ENCODE measurements at places on chromosomes 7 and 10. TPM values are rescaled to one million over a fixed set of nuclear protein-coding genes. Genes with fewer than 3 reads are reported as not detected.

GRCh38 chr7:2151237-2151636, 81.5 kb downstream of the MAD1L1 start:
- DNase-seq, result no peak

GRCh38 chr10:96365571-96365970, 6.8 kb upstream of the OPALIN start:
- no peak for DNase-seq

DNA sequence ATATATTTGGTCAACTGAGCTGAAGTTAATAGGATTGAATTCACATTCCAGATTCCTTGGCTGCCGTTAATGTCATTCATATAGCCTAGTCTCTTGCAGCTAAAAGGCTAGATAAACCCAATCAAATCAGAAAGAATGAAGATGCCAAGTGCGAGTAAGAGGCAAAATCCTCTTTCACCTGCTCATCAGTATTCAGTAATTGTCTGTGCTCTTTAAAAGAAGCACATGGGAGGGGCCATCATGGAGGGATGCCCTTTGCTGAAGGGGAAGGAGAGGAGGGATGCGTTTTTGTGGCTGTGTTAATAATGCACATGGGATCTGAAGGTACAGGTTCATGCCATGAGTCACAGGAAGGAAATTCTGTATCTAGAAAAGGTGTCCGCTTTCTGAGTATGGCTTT, 232.2 kb downstream of the TMEM178B start:
- DNase-seq, result no peak

DNA sequence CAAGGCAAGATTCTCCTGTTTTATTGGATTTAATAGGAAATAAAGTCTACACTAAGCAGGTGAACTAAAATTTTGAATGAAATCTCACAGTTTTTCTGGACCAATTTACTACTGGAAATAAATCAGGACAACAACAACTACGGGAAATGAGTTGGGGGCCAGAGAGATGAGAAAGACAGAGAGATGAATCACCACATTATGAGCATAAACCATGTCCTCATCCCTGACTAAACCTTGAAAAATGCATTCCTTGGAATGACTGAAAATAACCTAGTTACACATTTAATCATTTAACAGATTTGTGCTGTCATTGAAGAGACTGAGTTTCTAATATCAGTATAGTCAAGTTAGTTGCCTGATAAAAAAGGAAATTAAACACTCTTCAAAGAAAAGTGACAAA, 608.4 kb upstream of the KCND2 start:
- DNase-seq, result no peak

GRCh38 chr7:121081327-121081936, 92.9 kb downstream of the CPED1 start:
- DNase-seq, result peak; percentile 44

DNA sequence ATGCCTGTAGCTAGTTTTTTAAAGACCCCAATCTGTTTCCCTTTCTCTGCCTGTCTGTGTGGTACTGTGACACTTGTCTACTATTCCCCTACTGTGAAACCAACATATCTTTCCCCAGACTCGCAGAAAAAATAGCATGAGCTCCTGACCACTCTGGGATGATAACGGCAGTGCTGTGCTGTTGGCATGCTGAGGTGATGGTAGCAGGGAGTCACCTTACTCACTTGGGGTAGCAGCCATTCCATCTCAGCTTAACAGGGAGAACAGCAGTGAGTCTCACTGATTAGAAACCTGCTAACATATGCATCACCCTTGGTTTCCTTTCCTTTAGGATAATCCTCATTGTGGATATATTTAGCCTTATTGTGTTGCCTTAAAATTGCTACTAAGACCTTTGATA, 469.6 kb upstream of the FZD8 start:
- no peak for DNase-seq

DNA sequence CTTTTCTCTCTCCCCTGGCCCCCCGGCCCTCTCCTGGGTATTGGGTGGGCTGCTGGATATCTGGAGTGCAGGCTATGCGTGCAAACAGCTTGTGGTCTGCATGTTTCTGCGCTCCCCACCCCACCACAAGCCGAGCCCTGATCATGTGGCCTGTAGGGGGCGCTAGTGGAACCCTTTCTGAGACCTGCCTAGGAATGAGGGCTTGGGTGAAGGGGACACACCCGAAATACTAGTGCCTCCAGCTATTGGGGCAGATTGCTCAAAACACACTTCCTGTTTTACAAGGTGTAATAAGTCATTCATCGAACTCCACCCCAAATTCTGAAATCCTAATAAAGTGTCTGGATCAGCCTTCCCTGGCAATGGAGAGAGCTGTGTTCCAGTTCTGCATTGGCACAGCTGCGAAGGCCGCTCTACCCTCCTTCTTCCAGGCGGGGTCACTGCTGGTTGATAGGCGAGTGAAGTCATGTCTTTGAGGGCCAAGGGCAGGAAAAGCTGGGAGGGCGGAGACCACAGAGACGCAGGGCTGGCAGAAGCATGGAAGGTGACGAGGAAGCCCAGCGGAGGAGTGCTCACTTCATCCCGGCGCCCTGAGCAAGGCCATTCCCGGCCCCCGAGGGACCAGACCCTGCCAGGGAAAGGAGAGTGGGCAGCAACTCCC, 19.8 kb upstream of the PRRT4 start:
- no peak for DNase-seq

GRCh38 chr10:63935705-63936104, 414.5 kb downstream of the REEP3 start:
- no peak for DNase-seq

GRCh38 chr7:1548944-1549343, 7.1 kb downstream of the TMEM184A start:
- DNase-seq, result no peak

- DNase-seq, result no peak
Measured at GRCh38 chr7:8354503-8354902, 78.9 kb upstream of the NXPH1 start.

GRCh38 chr7:4738711-4739527, 36.5 kb upstream of the AP5Z1 start:
- no peak for DNase-seq

GRCh38 chr7:32062150-32062549, 8.1 kb downstream of the PDE1C start:
- no peak for DNase-seq

GRCh38 chr7:124907490-124907889, 22.1 kb downstream of the POT1 start:
- no peak for DNase-seq

DNA sequence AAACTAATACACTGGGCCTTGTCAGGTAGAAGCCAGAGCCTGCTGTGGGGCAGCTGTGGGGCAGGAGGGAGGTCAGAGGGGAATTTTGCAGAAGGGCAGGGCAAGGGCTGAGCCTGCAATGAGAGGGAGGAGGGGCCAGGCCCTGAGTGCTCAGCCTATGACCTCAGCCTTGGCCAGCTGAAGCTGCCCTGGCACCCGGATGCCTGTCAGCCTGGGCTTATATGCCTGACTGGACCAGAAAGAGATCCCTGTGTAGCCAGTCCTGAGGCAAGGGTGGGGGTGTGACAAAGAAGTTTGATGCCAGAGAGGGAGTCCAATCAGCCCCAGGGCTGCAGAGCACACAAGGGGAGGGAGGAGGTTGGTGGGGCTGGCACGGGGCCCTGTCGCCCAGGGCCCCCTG, 22.3 kb upstream of the PRRT4 start:
- DNase-seq, result no peak

DNA sequence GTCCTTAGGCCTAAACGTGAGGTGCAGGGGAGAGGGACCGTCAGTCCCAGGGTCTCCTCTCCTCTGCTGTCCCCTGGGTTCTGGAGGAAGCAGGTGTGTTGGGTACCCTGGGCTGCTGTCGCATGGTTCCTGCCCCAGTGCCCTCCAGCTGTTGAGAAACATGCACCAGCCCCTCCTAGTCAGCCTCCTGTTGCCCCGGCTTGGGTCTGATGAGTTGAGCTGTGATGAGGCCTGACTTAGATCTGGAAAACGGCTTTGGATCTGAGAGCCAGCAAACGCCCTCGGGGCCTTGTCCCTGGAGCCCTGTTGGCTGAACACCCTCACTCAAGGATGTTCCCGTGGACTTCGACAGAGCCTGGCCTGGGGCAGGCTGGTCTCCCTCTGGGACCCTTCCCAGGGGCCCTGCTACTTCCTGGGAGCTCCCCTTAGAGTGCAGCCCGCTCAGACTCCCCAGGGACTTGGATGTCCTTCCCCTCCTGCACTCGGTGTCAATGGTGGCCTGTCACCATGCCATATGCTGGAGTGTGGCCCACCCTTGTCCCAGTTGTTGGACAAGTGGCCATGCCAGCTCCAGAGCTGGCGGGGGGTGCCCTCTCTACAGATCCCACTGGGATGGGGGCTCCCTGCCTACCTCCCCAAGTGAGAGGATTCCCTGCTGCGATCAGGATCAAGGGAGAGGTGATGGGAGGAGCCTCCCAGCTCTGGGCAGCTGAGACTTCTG, 12.3 kb downstream of the ZNF316 start:
- no peak for DNase-seq

DNA sequence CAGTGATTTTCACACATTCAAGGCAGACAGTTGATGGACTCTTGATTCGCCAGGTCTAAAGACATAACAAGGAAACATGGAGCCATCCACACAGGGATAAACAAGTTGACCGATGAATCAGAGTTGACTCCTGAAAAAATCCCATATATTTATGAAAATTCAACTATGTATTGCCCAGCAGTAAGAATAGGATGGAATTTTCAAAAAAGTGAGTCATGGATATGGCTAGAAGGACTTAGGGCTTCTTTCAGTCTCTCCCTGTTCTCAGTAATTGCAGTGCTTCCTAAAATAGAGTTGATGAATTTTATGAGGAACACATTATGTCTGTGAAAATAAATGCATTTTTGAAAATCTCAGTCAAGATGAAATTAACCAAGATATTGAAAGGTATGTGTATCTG, 301.2 kb downstream of the PLXDC2 start:
- DNase-seq, result no peak

GRCh38 chr10:75672842-75673241, 241.4 kb downstream of the LRMDA start:
- no peak for DNase-seq

- DNase-seq, result no peak
Measured at GRCh38 chr7:137903382-137904169, 56.8 kb upstream of the DGKI start.

DNA sequence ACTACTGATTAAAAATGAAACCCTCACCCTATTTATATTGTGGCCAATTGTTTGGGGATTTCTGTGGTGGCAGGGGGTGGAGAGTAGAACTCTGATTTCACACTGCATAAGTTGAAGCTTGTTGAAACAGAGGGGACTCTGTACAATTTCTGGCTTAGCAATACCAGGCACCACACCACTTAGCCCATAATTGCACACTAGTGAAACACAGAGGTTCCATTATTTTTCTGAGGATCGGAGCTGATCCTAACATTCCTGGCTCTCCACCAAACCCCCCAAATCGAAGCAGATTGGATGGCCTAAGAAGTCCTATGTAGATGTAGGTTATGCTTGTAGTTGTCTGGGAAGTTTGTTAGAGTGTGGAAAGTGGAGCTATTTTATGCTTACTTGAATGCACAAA, 47.0 kb downstream of the PTN start:
- DNase-seq, result no peak

DNA sequence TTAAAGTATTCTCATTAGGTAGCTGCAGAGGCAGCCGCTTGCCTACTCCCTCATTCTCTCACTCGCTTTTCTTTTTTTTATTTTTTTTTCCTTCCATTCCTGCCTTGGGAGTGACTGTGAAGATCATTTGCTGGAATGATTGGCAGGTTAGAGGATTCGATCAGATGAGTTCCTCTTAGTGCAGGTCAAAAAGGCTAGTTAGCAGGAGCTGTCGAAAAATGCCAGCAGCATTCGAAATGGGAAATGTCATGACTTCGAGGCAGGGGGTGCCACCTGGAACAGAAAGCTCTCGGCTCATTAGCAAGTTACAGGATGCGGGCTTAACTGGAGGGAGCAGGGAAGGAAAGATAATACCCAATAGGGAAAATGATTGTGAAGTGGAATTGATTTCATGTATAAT, 137.5 kb upstream of the FZD1 start:
- no peak for DNase-seq

- DNase-seq, result no peak
Measured at GRCh38 chr10:74337330-74338016, 186.5 kb downstream of the ADK start.

GRCh38 chr10:119917777-119918176, 25.2 kb downstream of the SEC23IP start:
- DNase-seq, result no peak

DNA sequence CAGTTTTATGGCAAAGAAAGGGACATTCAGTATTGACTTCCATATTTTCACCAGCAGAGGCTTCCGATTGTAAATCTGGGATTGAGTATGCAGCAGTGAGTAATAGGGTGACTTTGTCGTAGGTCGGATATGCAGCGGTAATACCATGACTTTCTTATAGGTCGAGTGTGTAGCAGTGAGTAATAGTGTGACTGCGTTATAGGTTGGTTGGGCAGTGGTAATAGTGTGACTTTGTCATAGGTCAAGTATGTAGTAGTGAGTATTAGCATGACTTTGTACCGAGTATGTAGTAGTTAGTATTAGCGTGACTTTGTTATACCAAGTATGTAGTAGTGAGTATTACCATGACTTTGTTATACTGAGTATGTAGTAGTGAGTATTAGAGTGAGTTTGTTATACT, 268.2 kb upstream of the ADARB2 start:
- DNase-seq, result no peak

Gene GNAI1
- 97.4 TPM for polyA plus RNA-seq

Gene RSPH10B2
- 2.0 TPM for polyA plus RNA-seq

Gene PAPOLB
- 0.12 TPM for polyA plus RNA-seq

Gene MICU1
- polyA plus RNA-seq, result 93.4 TPM

Gene SPDYE2
- polyA plus RNA-seq, result 2.4 TPM

Gene CPA5
- polyA plus RNA-seq, result 0.41 TPM

Gene ANKRD30A
- polyA plus RNA-seq, result not detected

Gene SPDYE2B
- 0.73 TPM for polyA plus RNA-seq

Gene NEUROD6
- not detected for polyA plus RNA-seq

Gene ELN
- polyA plus RNA-seq, result 90.6 TPM

Gene ATRNL1
- 38.8 TPM for polyA plus RNA-seq

Gene CAV1
- polyA plus RNA-seq, result 84.3 TPM

Gene CABCOCO1
- polyA plus RNA-seq, result 1.8 TPM

Gene C10orf53
- not detected for polyA plus RNA-seq

Gene CREB5
- polyA plus RNA-seq, result 14.8 TPM

Gene PRSS58
- polyA plus RNA-seq, result not detected

Gene GIMAP4
- polyA plus RNA-seq, result 22.6 TPM

Gene SPDYE17
- not detected for polyA plus RNA-seq

Gene PTPRZ1
- polyA plus RNA-seq, result 6.3 TPM

Measured in left renal pelvis (tissue), 4 donors.